Vagina (tissue), 2 donors: ENCODE measurements at places on chromosomes 7 and 10. TPM values are rescaled to one million over a fixed set of nuclear protein-coding genes. Genes with fewer than 3 reads are reported as not detected.

DNA sequence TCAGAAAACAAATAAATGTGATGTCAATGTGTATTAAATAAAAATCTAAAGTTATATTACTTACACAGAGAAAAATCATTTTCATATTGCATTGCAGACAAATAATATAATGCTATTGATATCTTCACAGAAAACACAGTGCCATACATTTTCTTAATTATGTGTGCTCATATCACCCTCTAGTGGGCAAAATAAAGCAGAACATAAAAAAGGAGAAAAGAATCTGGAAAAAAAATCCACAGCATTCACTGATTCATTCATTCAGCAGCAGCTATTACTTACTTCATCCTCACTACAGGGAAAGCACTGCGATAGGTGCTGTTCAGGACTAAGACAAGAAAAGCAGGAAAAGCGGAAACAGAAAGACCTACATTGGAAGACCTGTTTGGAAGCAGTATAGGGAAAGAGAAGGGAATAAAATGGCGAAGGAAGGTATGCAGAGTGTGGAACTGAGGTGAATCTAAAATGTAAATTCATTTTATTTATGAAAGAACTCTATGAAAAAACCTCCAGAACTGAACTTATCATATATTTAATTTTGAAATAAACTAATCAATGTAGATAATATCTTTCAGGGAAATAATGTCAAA lies 73.2 kb downstream of the POT1 start:
- H3K4me1 ChIP-seq: no peaks in the 10 kb centered on the region
- no peak for DNase-seq
- H3K27me3 ChIP-seq: no peaks in the 10 kb centered on the region
- no peak overlapping the region for H3K4me3 ChIP-seq
- no peaks in the 10 kb centered on the region for H3K36me3 ChIP-seq
- H3K27ac ChIP-seq: no peak overlapping the region

- no peaks in the 10 kb centered on the region for H3K4me1 ChIP-seq
- peaks cover 12% of the 10 kb centered on the region for H3K36me3 ChIP-seq
- H3K4me3 ChIP-seq: no peak overlapping the region
- DNase-seq: no peak
- no peaks in the 10 kb centered on the region for H3K27me3 ChIP-seq
- H3K27ac ChIP-seq: no peak overlapping the region
Observed at GRCh38 chr7:141754939-141755338, 9.0 kb upstream of the TAS2R3 start.

DNA sequence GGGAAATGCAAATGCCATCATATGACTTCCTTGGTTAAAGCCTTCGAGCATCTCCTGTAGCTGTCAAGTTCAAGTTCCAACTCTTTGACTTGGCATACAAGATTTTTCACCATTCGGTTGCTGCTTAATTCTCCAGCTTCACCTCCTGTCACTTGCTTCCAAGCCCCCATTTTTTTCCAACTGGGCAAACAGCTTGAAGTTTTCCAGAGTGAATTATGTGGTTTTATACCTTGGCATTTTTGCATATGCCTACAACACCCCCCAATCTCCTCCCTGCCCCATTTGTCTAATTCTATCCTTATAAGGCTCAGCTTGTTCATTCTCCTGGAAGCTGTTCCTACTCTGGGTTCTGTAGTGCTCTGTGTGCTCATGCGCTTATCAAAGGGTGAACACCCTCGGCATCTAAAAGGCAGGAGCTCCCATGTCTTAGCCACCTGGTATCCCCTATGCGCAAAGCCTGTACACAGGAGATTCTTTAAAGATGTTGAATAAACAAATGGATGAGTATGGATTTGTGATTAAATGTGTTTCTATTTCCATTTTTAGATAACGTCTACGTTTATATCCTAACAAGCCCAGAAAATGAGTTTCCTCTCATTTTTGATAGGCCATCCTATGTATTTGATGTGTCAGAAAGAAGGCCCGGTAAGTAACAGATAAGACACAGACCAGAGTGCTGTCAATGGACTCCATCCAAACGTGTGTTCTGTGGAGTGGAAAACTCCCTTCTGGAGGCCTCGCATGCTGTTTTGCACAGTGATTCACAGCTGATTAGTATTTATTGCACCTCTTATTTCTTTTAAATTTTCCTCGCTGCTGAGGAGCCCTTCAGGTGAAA lies 52.5 kb downstream of the CDHR3 start:
- no peak for DNase-seq
- no peaks in the 10 kb centered on the region for H3K27me3 ChIP-seq
- no peak overlapping the region for H3K4me3 ChIP-seq
- H3K36me3 ChIP-seq: no peaks in the 10 kb centered on the region

GRCh38 chr7:36188266-36188665 lies 35.2 kb downstream of the EEPD1 start:
- H3K27me3 ChIP-seq: no peaks in the 10 kb centered on the region
- H3K4me3 ChIP-seq: no peak overlapping the region
- peaks cover 40% of the 10 kb centered on the region for H3K4me1 ChIP-seq

- H3K36me3 ChIP-seq: no peaks in the 10 kb centered on the region
- H3K4me3 ChIP-seq: no peak overlapping the region
- no peak for DNase-seq
- H3K27ac ChIP-seq: no peak overlapping the region
- H3K4me1 ChIP-seq: no peaks in the 10 kb centered on the region
- H3K27me3 ChIP-seq: no peaks in the 10 kb centered on the region
Observed at GRCh38 chr10:13998163-13998835, 332.4 kb downstream of the FRMD4A start.

- H3K36me3 ChIP-seq: no peaks in the 10 kb centered on the region
- no peak for DNase-seq
- no peaks in the 10 kb centered on the region for H3K4me1 ChIP-seq
Observed at GRCh38 chr7:77674878-77675277, 21.4 kb upstream of the RSBN1L start.

- H3K27me3 ChIP-seq: no peaks in the 10 kb centered on the region
- peak overlapping the region; percentile 21 for H3K4me3 ChIP-seq
- H3K4me1 ChIP-seq: peaks cover 77% of the 10 kb centered on the region
- no peaks in the 10 kb centered on the region for H3K36me3 ChIP-seq
Observed at GRCh38 chr10:77873536-77874380, 52.8 kb downstream of the DLG5 start.

DNA sequence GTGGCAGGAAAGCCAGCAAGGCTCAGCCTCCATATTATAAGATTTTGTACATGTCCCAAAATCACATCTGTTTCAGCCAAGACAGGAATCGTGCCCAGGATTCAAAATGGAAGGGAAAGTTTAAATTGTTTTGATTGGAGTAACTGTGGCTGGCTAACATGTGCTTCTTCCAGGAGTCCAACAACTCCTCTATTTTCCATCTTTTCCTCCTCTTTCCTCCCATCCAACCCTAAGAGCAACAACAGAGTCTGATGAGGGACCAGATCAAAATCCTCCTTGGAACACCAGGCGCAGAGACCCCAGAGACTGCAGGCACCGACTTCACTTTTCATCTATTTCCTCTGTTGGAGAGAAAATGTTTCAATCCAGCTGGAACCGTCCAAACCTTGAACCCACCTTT lies 36.0 kb upstream of the SVIL start:
- no peak overlapping the region for H3K27ac ChIP-seq
- no peaks in the 10 kb centered on the region for H3K27me3 ChIP-seq
- no peak for DNase-seq
- H3K4me3 ChIP-seq: no peak overlapping the region
- H3K36me3 ChIP-seq: no peaks in the 10 kb centered on the region

DNA sequence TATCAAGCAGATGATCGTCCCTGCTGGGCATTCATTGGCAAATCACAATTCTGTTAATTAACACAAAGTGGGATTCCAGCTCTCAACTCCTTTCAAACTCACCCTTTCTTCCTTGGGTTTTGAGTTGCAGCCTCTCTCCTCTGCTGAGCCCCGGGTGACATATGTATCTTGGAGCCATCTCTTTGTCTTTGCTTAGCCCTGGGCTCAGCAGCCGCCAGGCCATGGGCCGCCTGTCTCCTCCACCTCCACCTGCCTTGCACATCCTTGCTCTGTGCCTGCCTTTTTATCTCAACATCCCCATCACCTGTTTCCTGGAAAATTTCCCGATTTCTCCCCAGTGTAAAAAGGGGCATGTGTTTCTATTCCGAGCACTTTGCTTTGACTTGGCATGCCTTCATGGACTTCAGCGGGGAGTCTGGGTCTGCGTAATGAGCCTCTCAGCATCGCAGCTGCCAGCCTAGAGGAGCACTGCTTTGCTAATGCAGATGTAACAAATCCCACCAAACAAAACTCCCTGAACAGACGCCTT lies 141.3 kb upstream of the AGK start:
- no peak for DNase-seq
- no peaks in the 10 kb centered on the region for H3K36me3 ChIP-seq
- H3K27ac ChIP-seq: no peak overlapping the region
- no peaks in the 10 kb centered on the region for H3K4me1 ChIP-seq
- H3K27me3 ChIP-seq: no peaks in the 10 kb centered on the region
- no peak overlapping the region for H3K4me3 ChIP-seq

DNA sequence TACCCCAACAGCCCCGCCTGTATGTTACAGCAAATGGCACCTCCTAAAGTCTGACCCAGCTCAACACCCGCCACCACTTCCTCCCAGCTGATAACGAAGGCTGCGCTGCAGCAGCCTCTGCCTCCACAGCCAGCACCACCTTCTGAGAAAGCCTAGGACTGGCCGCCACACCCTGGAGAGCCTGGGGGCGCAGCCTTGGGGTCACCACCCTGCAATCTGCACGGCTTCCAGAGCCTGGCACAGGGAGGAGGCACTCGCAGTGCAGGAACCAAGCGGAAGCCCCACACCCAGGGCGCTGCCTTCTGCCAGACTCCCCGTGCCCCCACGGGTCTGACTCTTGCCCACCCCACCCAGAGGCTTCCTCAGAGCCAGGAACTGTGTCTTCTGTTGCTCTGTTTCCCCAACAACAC lies 112.5 kb downstream of the MAD1L1 start:
- H3K36me3 ChIP-seq: no peaks in the 10 kb centered on the region
- H3K27me3 ChIP-seq: no peaks in the 10 kb centered on the region
- H3K4me3 ChIP-seq: no peak overlapping the region
- no peak for DNase-seq
- peaks cover 32% of the 10 kb centered on the region for H3K4me1 ChIP-seq

GRCh38 chr10:71966046-71967004 lies 2.1 kb downstream of the CHST3 start:
- peak overlapping the region; percentile 98 for H3K27ac ChIP-seq
- DNase-seq: no peak
- H3K27me3 ChIP-seq: no peaks in the 10 kb centered on the region
- H3K4me1 ChIP-seq: peaks cover 76% of the 10 kb centered on the region
- peak overlapping the region; percentile 59 for H3K4me3 ChIP-seq

GRCh38 chr7:1229202-1229947 lies 3.3 kb upstream of the UNCX start:
- H3K4me1 ChIP-seq: peaks cover 2% of the 10 kb centered on the region
- H3K27ac ChIP-seq: no peak overlapping the region

GRCh38 chr7:38310591-38311101 lies 37.2 kb upstream of the TARP start:
- H3K36me3 ChIP-seq: no peaks in the 10 kb centered on the region
- no peaks in the 10 kb centered on the region for H3K27me3 ChIP-seq
- H3K27ac ChIP-seq: peak overlapping the region; percentile 70

DNA sequence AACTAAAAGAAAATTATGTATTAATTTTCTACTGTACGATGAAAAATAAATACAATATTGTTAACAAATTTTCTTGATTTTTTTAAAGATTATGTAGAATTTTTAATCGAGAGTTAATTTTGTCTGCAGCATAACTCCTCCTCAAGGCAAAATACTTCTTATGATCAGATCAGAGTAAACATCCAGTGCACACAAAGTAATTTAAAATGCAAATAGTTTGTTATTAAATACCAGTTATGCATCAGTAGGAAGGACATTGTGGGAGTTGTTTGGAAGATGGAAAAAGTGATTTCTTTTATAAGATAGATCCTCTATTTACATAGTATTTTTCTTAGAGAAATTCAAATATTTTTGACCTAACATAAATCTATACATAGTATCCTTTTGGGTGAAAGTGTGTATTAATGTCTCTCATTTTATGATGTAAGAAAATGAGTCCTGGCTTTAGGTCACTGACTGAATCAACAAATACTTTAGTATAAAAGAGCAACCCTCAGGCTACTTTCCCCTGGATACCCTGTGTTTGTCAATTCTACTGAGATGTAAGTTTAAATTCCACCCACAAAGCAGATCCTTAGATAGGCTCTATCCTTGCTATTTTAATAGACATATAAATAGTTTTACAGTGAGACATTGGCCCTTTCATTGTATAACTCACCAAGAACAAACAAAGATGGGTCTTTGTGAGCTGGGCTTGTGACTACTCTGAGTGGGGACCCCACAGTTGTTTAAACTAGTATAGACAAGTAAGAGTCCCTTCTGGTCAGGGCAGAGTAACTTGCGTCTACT lies 1133.7 kb downstream of the GATA3 start:
- no peaks in the 10 kb centered on the region for H3K27me3 ChIP-seq
- no peaks in the 10 kb centered on the region for H3K36me3 ChIP-seq
- H3K4me3 ChIP-seq: no peak overlapping the region
- no peak overlapping the region for H3K27ac ChIP-seq

GRCh38 chr10:62528441-62528840 lies 154.3 kb downstream of the ZNF365 start:
- no peak overlapping the region for H3K4me3 ChIP-seq
- H3K27ac ChIP-seq: no peak overlapping the region
- H3K36me3 ChIP-seq: no peaks in the 10 kb centered on the region

DNA sequence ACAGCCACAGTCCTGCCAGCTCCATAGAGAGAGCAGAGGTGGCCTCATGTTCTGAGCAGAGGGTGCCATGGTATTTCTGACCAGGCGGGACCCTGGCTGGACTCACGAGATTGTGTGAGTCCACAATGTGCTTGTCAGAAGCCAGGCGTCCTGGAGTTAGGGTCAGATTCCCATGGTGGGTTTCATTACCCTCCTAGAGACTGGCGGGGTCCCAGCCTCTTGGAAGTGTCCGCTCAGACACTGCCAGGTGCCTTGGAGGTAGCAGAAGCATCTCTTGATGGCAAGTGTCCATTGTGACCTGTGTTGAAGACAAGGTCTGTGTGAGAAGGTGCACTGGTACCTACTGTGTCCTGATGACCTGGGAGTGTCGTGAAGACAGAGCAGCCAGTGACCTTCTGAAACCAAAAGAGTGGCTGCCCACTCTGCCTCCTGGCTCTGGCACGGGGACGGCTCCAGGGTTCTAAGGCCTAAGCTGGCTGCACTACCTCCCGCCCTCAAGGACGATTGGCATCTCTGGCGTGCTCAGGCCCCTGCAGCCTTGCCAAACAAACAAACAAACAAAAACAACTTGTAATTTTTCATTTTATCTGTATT lies 56.8 kb downstream of the MGMT start:
- no peak overlapping the region for H3K4me3 ChIP-seq
- H3K36me3 ChIP-seq: no peaks in the 10 kb centered on the region
- DNase-seq: peak; percentile 91
- H3K27ac ChIP-seq: no peak overlapping the region
- peaks cover 17% of the 10 kb centered on the region for H3K4me1 ChIP-seq

H2BK1 gene
- total RNA-seq: not detected

STEAP1B gene
- 8.8 TPM for total RNA-seq

CALY gene
- 4.7 TPM for total RNA-seq

CALML3 gene
- total RNA-seq: 50.6 TPM

MALRD1 gene
- total RNA-seq: 2.0 TPM

GCK gene
- 1.7 TPM for total RNA-seq

GTF2I gene
- 124 TPM for total RNA-seq

SLC18A3 gene
- 0.49 TPM for total RNA-seq

AKR1B15 gene
- total RNA-seq: 11.5 TPM

CALHM1 gene
- not detected for total RNA-seq

BPGM gene
- 9.1 TPM for total RNA-seq
